ENCODE measurements at places on chromosomes 6 and 20.

- DNase-seq = no peak
Measured at GRCh38 chr20:36856691-36857635, 19.0 kb upstream of the TLDC2 start.

- DNase-seq = no peak
Measured at GRCh38 chr6:42727087-42727611, 4.8 kb upstream of the PRPH2 start.

GRCh38 chr6:4349323-4349722 lies 213.9 kb upstream of the ECI2 start:
- no peak for DNase-seq

DNA sequence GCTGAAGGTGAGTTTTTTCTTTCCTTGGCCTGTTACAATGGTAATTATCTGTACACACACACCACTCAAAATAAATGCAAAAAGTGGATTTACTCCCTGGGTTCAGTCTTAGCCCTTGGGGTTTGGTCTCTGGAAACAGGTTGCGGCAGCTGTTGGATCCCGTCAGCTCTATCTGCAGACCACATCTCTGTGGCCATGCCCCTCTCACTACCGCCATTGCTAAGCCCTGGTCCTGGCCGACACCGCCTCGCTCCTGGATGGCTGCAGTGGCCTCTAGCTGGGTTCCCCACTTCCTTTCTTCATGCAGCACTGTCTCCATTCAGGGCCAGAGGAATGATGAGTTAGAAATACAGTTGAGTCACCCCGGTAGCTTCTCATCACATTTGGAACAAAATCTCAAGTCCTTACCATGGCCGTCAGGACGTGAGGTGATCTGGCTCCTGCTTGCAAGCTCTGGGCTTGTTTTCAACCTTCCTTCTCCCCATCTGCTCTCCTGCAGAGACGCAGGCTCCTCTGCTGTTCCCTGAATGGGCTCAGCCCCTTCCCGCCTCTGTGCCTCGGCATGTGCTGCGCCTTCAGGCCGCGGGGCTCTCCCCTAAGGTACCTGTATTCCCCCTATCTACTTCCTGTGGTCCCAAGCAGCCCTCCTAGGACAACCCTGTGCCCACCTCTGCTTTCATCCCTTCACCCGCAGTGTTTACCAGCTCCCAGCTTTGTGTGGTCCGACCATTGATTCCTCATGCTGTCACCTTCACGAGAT lies 38.0 kb downstream of the EFCAB8 start:
- no peak for DNase-seq

- DNase-seq = no peak
Measured at GRCh38 chr6:154606860-154607259, 96.4 kb upstream of the CNKSR3 start.

DNA sequence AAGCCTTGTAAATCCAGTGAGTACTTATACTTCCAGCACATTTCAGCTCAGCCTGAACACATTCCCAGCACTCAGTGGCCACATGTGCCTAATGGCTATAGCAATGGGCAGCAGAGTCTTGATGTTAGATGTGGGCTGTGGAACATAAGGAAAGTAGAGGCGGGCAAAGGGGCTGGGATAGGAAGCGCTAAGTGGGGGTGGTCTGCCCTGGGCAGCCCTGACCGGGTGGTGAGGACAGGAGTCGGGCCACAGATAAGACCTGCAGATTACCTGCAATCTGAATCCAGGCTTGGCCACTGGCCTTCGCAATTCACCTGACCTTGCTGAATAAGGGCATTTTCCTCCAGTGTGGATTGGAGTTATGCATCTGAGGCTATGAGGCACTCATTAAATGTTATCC lies 11.1 kb upstream of the HMGA1 start:
- DNase-seq = no peak

DNA sequence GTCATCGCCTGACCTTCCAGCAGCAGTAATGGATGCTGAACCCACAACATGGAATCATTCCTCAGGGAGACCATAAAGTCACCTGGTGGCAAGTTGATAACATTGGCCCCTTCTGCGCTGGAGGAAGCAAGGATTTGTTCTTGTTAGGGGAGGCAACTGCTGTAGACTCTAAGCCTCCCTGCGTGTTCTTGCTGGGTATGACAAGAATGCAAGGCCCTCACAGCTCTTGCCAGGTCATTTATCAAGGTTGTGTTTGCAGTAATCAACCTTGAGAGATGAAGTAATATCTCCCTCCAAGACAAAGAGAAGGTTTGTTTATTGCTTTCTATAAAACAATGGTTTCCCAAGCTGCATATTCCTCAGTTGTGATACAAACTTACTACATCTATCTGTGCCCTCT lies 80.9 kb downstream of the PERP start:
- DNase-seq = no peak

GRCh38 chr20:34318609-34319443 lies 15.7 kb upstream of the AHCY start:
- no peak for DNase-seq

- no peak for DNase-seq
Measured at GRCh38 chr20:11755071-11755841, 162.4 kb upstream of the BTBD3 start.

- no peak for DNase-seq
Measured at GRCh38 chr6:21665110-21665391, 71.5 kb downstream of the SOX4 start.

- no peak for DNase-seq
Measured at GRCh38 chr6:71239694-71240093, 48.9 kb upstream of the OGFRL1 start.
